GM03348 (cell line): ENCODE measurements at places on chromosomes 11 and 22.
A peak's percentile ranks its signal among the peaks of the same experiment; 100 is the strongest.

- DNase-seq: peak; percentile 26
Observed at GRCh38 chr11:106331176-106331575, 253.7 kb downstream of the AASDHPPT start.

GRCh38 chr11:34268906-34269430 is 88.8 kb downstream of the ABTB2 start:
- DNase-seq: no peak

DNA sequence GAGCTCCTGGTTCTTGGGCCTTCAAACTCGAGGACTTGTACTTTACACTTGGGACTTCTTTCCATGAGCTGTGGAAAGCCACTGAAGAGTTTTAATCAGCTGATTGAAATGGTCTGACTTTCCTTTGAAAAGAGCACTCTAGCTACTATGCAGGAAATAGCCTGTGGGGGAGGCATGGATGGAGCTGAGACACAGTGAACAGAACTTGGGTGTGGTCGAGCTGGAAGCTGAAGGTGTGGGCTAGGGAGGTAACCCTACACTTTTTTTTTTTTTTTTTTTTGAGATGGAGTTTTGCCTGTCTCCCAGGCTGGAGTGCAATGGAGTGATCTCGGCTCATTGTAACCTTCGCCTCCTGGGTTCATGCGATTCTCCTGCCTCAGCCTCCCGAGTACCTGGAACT is 17.5 kb upstream of the CAPRIN1 start:
- DNase-seq: no peak

- no peak for DNase-seq
Observed at GRCh38 chr22:25495285-25495684, 69.2 kb upstream of the GRK3 start.

GRCh38 chr11:119093942-119094815 is 7.5 kb downstream of the DPAGT1 start:
- peak; percentile 28 for DNase-seq
